ENCODE measurements at places on chromosomes 12 and 14. TPM values are rescaled to one million over a fixed set of nuclear protein-coding genes. Genes with fewer than 3 reads are reported as not detected.

DNA sequence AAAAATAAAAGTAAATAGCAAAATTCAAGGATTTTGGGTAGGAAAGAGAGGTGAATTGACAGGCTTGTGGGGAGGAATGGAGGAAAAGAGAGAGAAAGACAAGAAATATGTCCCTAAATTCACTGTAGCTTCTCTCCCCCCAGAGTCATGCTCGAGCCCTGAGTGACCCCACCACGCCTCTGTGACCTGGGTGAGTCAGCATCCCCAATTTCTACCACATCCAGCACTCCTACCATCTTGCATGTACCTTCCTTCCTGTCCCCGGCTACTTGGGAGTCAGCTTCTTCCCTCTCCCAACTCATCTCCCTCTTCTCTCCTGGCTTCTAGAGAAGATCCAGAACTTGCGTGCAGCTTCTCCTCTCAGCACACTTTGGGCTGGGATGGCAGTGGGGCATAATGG lies 9.8 kb downstream of the ZNF219 start:
- peaks cover 22% of the 10 kb centered on the region for H3K4me1 ChIP-seq
- DNase-seq = no peak
- H3K36me3 ChIP-seq = peaks cover 19% of the 10 kb centered on the region
- peak overlapping the region; percentile 79 for H3K27ac ChIP-seq
- H3K27me3 ChIP-seq = peaks cover 31% of the 10 kb centered on the region

DNA sequence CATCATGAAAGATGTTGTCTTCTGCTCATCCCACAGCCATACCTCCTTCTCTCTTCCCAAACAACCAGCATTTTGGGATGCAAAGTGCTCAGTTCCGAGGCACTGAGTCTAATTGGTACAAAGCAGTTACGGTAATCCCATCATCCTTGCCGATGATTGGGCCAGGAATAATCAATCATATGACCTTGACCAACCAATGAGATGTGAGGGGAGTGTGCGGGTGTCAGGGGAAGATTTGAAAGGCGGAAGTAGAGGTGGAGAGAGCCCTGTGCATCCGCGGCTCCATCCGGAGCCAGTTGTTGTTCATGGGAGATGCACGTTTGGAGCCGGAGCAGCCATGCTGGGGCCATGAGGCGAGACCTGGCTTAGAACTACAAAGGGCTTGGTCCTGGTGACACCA lies 67.3 kb downstream of the SYNE3 start:
- H3K36me3 ChIP-seq = no peaks in the 10 kb centered on the region
- no peak for DNase-seq
- H3K4me1 ChIP-seq = no peaks in the 10 kb centered on the region

DNA sequence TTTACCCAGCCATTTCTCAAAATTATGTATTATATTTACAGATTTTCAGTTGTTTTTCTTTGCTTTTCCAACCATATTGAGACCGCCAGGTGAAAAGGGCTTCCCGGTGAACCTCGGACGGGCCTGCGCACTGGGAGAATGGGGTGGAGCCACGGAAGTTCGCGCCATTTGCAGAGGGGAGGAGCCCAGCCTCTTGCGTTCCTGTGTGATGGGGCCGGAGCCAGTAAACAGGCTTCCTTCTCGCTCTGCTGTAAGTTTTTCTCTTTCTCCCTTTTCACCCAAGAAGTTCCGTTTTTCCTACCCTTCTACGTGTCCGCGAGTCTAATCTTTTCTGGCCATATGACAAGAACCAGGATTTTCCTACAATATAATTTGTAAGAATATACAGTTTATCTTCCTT lies 1108.8 kb upstream of the SEL1L start:
- H3K27ac ChIP-seq = no peak overlapping the region
- no peak overlapping the region for H3K4me3 ChIP-seq
- no peaks in the 10 kb centered on the region for H3K27me3 ChIP-seq
- no peaks in the 10 kb centered on the region for H3K4me1 ChIP-seq

DNA sequence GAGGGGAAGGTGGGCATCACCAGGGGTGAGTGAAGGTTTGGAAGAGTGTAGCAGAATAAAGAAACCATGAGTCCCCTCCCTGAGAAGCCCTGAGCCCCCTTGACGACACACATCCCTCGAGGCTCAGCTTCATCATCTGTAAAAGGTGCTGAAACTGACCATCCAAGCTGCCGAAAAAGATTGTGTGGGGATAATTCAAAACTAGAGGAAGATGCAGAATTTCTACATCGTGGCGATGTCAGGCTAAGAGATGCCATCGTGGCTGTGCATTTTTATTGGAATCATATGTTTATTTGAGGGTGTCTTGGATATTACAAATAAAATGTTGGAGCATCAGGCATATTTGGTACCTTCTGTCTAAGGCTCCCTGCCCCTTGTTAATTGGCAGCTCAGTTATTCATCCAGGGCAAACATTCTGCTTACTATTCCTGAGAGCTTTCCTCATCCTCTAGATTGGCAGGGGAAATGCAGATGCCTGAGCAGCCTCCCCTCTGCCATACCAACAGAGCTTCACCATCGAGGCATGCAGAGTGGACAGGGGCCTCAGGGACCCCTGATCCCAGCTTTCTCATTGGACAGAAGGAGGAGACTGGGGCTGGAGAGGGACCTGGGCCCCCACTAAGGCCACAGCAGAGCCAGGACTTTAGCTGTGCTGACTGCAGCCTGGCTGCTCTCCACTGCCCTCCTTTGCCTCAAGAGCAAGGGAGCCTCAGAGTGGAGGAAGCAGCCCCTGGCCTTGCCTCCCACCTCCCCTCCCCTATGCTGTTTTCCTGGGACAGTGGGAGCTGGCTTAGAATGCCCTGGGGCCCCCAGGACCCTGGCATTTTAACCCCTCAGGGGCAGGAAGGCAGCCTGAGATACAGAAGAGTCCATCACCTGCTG lies 7.0 kb downstream of the SERPINA1 start:
- DNase-seq = no peak
- H3K4me3 ChIP-seq = no peak overlapping the region
- H3K27ac ChIP-seq = no peak overlapping the region
- peaks cover 10% of the 10 kb centered on the region for H3K27me3 ChIP-seq
- H3K36me3 ChIP-seq = no peaks in the 10 kb centered on the region

- peaks cover 5% of the 10 kb centered on the region for H3K36me3 ChIP-seq
- H3K27ac ChIP-seq = no peak overlapping the region
- DNase-seq = no peak
- peaks cover 14% of the 10 kb centered on the region for H3K27me3 ChIP-seq
Measured at GRCh38 chr12:6959058-6959804, 8.1 kb downstream of the PTPN6 start.

DNA sequence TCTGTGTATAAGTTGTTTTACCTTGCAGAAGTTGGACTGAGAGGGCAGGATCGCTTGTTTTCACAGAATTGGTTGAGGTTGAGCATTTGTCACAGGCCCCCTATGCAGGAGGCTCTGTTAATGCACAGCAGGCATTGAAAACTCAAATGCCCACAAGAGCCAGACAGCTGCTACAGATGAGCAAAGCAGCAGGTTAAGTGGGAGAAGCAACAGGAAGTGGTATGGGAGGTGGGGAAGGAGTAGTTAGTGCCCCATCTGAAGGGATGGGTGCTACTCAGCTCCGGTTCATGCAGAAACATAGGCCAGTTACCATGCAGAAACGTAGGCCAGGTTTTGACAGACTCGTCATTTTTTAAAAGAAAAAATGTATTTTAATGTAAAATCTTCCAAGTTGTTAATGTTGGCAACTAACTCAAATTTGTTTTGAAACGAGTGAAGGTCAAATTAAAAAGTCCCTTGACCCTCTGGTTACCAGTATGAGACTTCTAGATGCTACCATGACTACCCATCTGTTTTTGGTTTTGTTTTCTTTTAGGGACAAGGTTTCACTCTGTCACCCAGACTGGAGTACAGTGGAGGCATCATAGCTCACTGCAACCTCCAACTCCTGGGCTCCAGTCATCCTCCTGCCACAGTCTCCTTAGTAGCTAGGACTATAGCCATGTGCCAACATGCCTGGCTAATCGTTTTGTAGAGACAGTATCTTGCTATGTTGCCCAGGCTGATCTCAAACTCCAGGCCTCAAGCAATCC lies 84.7 kb upstream of the FRMD6 start:
- H3K27ac ChIP-seq = no peak overlapping the region
- no peaks in the 10 kb centered on the region for H3K36me3 ChIP-seq
- H3K27me3 ChIP-seq = no peaks in the 10 kb centered on the region

- peaks cover 14% of the 10 kb centered on the region for H3K4me1 ChIP-seq
- H3K27ac ChIP-seq = peak within 1 kb of the TSS; percentile 78
- H3K27me3 ChIP-seq = peaks cover 17% of the 10 kb centered on the region
- peaks cover 13% of the 10 kb centered on the region for H3K36me3 ChIP-seq
Measured at GRCh38 chr12:31590642-31591379, at the start of gene DENND5B. TSS of gene DENND5B (minus strand) at chr12:31591136. CDS start at chr12:31590832, 304 bp downstream.

The TSHR gene
- not detected for total RNA-seq

The MAP3K9 gene
- 8.6 TPM for total RNA-seq

The CD69 gene
- 0.69 TPM for total RNA-seq

The CCDC38 gene
- total RNA-seq = not detected

Data from endothelial cell (in vitro differentiated cells).